WTC11 (cell line): ENCODE measurements at places on chromosomes 16 and 17. TPM values are rescaled to one million over a fixed set of nuclear protein-coding genes. Genes with fewer than 3 reads are reported as not detected.

- peak; percentile 12 for DNase-seq
These were observed 289.1 kb downstream of the CA10 start for GRCh38 chr17:51869387-51869786.

- no peak for DNase-seq
These were observed 2.8 kb upstream of the MMP15 start for GRCh38 chr16:58022601-58023371.

- DNase-seq = no peak
These were observed 3.7 kb downstream of the TMEM101 start for GRCh38 chr17:44010966-44011647.

Gene EFCAB13
- total RNA-seq = 3.5 to 10.1 TPM (median 8.7 TPM) in 3 replicates

DNA sequence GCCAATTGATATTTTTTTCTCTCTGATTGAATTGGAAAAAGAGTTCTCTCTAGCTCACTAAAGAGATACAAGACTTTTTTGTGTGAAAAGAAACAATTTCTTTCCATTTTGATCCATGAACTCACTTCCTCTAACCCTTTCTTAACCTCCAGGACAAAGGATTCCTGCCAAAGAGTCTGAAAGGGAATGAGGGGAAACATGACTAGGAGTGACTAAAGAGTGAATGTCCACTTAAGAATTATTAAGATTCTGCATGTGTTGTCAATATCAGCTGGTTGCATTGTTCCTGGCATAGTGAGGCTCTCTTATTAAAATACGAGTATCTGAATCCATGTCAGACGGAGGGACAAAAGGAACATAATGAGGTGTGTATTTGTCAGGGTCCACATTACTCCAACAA is 344.7 kb downstream of the GRIN2A start:
- no peak for DNase-seq

Gene SLC12A3
- total RNA-seq = 0.05 to 0.09 TPM in 2 of 3 replicates, not detected in the other

DNA sequence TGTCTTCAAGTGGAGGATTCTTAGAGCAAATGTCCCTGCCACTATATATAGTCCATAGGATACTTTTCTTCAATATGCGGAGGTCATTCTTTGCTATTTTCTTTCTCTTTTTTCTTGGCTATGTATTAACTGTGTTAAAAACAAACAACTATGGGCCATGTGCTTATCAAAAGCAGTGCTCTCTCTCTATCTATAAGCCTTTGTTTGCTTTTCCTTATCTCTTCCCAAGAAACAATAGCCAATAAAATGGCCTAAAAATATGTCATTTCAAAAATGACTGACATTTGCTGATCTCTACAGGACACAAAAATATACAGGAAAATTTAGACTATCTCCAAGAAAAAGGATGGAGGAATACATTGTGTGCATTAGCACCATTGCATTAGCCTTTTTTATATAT is 212.1 kb downstream of the MAF start:
- no peak for DNase-seq

DNA sequence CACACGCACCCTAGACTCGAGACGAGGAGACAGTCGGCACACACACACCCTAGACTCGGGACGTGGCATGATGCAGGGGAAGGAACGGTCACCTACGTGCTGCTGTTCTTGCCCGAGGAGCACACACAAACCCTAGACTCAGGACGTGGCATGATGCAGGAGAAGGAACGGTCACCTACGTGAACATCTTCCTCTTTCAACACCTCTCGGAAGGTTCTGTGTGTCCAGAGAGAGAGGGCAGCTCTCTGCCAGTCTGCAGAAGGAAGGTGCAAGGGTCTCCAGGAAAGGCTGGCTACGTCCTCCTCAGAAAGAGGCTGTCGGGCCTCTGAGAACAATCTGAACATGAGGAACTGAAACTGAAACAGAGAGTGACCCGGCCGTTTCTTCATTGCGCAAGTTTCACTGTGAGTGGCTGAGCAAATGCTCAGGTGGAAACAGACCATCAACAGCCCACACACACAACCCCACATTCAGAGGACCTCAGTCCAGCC is 43.4 kb downstream of the ZNF276 start:
- DNase-seq = no peak

Gene ATAD5
- 24.7 to 26.0 TPM (median 25.0 TPM) in 3 replicates for total RNA-seq

DNA sequence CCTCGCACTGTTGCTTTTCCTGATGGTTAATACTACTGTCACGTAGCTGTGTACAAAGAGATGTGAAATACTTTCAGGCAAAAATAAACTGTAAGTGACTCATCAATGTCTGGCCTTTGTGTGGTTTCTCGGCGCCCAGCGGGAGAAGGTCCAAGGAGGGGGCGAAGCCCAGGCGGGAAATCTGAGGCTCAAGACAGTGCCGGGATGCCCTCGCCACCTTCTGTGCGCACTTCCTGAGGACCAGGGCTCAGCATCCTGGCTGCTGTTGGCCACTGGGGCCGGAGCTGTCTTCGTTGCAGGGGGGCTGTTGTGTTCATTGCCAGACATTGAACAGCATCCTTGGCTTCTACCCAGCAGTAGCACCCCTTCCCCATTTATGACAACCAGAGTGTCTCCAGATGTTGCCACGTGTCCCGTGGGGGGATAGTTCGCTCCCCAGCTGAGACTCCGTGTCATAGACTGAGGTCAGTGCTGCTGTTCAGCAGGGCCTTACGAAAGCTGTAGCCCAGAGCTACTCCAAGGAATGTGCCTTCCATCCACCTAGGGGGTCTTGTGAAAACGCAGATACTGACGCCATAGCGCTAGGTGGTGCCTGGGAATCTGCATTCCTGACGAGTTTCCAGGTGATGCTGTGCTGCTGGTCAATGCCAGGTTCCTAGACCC is 67.3 kb upstream of the PLCG2 start:
- DNase-seq = peak; percentile 49

DNA sequence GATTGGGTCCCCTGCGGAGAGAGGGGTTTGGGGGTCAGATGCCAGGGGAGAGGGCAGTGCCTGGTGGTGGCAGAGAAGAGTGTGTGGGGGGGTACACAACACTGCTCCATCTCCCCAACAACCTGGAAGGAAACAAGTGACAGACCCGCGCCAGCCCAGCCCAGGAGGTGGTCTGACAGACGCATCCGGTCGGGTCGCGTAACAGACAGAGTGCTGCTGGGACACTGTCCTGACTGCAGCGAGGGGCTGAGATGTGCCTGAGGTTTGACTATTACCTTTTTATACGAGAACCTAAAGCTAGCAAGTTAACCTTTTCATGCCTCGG is 16.2 kb downstream of the UNC13D start:
- DNase-seq = no peak

GRCh38 chr16:86501989-86502855 is 8.1 kb upstream of the FOXF1 start:
- DNase-seq = no peak

GRCh38 chr17:17783825-17784656 is 52.7 kb downstream of the SREBF1 start:
- DNase-seq = peak; percentile 55

GRCh38 chr16:83200005-83200779 is 573.4 kb downstream of the CDH13 start:
- peak; percentile 20 for DNase-seq

DNA sequence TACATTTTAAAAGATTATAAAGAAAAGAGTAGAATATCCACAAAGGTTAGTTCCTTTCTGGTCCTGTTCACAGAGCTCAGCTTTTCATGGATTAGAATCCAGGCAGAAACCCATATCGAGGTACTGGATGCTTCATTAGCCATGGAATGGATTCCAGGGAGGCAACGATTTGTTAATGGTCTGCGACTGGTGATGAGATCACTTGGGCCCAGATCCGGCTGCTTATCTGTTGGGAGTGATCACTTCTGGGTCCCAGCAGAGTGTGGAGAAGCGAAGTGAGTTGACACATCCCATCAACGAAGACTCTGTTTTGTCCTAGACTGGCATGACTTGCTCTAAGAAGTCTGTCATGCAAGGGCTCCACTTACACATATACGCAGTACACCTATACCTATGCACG is 165.8 kb downstream of the MAF start:
- no peak for DNase-seq

DNA sequence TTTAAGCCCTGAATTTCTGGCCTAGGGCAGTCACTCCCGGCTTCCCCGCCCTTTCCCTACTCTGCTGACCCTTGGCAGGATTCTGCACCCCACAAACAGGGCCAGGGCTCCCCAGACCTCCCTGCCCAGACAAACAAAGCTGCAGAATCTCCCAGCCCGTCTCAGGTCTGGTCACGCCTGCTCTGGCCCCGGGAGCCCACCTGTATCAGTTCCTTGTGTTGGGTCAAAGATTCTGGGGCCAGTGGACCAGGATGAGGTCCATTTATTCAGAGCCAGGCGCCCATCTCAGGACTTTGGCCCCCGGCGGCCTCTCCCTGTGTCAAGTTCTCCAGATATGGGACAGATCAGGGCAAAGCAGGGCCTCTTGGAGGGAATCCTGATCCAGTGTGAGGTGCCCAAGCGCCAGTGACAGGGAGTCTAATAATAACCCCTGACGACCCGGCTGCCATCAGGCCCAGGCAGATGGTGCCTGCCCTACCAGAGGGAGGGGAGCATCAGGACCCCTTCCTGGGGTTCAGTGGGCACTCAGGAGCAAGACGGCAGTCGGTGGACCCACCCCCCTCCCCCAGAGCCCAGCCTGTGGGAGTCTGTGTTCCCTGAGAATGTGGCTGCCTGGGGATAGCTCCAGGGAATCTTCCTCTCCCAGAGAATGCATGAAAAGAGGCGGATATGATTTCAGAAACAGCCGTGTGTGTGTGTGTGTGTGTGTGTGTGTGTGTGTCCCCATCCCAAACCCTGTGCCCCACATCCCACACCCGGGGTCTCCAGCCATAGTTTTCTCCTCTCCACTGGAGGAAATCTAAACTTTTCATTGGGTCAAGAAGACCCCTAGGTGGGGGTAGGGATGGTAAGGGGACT is 1.3 kb downstream of the TTYH2 start:
- no peak for DNase-seq

DNA sequence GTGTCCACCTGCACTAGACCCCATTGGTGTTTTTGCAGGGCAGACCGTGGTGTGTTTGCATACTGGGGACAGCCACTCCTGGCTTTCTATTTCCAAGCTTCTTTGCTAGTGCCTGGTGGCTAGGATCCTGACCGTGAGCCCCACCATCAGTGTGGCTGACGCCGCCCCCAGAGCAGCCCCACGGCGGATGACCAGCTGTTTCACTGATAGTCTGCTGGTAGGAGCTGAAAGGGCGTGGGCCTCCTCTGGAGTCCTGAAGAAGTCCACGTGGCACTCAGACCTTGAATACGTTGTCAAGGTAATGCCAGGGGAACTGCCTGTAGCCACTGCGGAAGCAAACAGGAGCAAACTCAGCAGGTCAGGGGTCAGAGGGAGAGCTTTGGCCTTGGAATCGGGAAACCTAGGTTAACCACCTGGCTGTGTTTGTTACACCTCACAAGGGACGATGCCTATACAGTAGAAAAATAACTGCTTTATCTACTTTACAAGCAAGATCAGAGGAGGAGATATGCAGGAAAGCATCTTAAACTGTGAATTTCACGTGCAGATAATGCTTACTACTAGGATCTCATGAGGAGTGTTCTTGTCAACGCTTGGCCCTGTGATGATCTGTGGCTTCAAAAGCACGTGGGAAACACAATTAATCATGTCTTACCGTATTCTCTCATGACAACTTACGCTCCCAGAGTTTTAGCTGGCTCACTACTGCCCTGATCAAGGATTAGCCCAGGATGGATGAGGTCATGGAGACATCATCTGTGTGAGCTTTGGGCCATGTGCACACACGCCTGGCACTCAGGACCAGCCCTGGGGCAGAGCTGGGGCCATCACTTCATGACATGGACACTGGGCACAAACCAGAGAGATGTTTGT is 30.3 kb downstream of the ALDH3A2 start:
- no peak for DNase-seq

Gene CCL8
- total RNA-seq = not detected in 3 replicates

Gene ASIC2
- total RNA-seq = 2.1 to 2.7 TPM (median 2.3 TPM) in 3 replicates

DNA sequence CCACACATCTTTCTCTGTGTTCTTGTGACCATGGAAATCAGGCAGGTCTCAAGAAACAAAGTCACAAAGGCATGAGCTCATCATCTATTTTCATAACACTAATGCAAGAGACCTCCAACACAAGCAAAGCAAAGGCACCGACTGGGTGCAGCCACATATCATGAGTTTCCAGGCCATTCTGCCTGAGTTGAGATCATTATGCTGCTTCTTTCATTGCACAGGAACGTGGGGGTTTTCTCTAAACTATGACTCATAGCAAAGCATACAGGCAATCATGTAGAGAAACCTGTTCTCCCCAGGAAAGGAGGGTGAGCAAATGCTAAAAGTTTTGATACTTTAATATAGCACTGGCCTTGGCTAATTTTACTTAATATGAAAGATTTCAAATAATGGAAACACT is 60.7 kb downstream of the GRIN2A start:
- no peak for DNase-seq

Gene IL17C
- 0.80 to 1.9 TPM (median 1.5 TPM) in 3 replicates for total RNA-seq

Gene MPHOSPH6
- total RNA-seq = 29.2 to 31.3 TPM (median 30.8 TPM) in 3 replicates

DNA sequence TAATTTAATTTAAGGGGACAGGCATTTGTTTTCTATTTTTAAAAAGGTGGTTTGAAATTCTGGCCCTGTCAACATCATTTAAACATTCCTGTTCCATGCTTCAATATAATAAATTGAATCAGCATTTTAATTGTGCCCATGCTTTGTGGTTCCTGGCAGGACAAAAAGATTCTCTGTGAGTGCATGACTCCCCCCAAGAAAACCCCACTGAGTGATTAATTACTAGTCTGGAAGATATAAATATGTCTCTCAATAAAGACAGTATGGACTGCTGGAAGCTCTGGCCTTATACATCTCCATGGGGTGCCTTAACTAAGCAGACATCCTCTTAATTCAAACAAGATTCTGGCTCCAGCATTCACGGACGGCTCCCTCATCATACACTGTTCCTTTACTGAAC is 95.0 kb upstream of the PSMD7 start:
- no peak for DNase-seq

Gene HS3ST3A1
- total RNA-seq = 5.2 to 9.7 TPM (median 5.9 TPM) in 3 replicates

- DNase-seq = peak; percentile 63
These were observed 32.6 kb upstream of the CBFA2T3 start for GRCh38 chr16:89009343-89010209.

Gene ZNF747
- total RNA-seq = 11.3 to 11.7 TPM (median 11.5 TPM) in 3 replicates

Gene SETD1A
- total RNA-seq = 29.3 to 31.1 TPM (median 29.4 TPM) in 3 replicates

GRCh38 chr17:46266656-46267544 is 28.0 kb upstream of the LRRC37A start:
- DNase-seq = peak; percentile 83

- no peak for DNase-seq
These were observed 28.8 kb downstream of the TOM1L2 start for GRCh38 chr17:17943281-17943984.

Gene NUP93
- total RNA-seq = 167 to 185 TPM (median 175 TPM) in 3 replicates

Gene SLC52A1
- total RNA-seq = 0.78 to 1.1 TPM (median 0.99 TPM) in 3 replicates

Gene FAM20A
- total RNA-seq = 1.3 to 5.8 TPM (median 2.0 TPM) in 3 replicates

- DNase-seq = no peak
These were observed 14.5 kb downstream of the MPO start for GRCh38 chr17:58265902-58266875.

Gene PIPOX
- total RNA-seq = 32.4 to 34.2 TPM (median 34.1 TPM) in 3 replicates

GRCh38 chr17:28133562-28133970 is 91.1 kb downstream of the NLK start:
- no peak for DNase-seq

GRCh38 chr16:89241187-89242007 is 23.9 kb downstream of the ZNF778 start:
- DNase-seq = peak; percentile 70
